Umbilical cord (tissue), 2 donors: ENCODE measurements at places on chromosomes 3 and 15.
A peak's percentile ranks its signal among the peaks of the same experiment; 100 is the strongest.

- peak; percentile 10 for DNase-seq
Measured at GRCh38 chr3:39101022-39101689, 6.3 kb downstream of the GORASP1 start.

DNA sequence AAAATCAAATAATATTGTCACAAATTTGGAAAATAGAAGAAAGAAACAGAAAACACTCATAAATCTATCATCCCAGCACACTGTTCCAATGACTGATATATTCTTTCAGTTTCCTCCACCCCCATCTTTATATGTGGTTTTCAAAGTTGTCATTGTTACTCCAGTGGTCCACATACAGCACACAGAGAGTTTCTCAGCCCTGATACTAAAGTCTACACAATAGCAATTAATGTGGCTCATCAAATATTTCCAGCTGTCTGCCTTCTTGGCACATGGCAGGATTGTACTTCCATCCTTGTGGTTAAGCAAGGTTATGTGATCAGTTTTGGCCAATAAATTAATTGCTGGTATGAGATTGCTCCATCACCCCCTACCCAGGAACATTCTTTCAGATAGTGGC lies 221.7 kb downstream of the PDCD6IP start:
- no peak for DNase-seq

DNA sequence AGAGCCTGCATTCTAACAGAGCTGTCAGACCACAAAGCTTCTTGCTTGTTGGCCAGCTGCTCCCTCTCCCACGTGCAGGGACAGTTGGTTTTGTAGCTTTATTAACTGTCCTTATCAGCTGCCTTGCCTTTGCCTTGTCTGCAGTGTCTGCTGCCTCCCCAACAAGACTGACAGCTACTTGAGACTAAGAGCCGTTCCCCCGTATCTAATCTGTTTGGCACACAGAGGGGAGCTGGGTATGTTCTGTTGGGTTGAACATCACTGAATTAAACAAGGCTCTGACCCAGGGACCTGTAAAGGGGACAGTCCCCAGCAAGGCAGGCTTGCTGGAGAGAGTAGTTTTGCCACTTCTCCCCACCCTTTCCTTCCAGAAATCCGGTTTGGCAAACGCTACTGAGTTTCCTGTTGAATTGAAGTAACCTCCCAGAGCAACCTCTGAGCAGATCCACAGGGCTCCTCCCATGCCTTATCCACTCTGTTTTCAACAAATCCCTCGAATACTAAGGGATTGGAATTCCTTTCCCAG lies 116.1 kb downstream of the ANP32A start:
- DNase-seq, result peak; percentile 98

- no peak for DNase-seq
Measured at GRCh38 chr3:125646581-125646980, 51.3 kb upstream of the OSBPL11 start.

- DNase-seq, result peak; percentile 60
Measured at GRCh38 chr3:53518495-53518981, 24.1 kb downstream of the CACNA1D start.

DNA sequence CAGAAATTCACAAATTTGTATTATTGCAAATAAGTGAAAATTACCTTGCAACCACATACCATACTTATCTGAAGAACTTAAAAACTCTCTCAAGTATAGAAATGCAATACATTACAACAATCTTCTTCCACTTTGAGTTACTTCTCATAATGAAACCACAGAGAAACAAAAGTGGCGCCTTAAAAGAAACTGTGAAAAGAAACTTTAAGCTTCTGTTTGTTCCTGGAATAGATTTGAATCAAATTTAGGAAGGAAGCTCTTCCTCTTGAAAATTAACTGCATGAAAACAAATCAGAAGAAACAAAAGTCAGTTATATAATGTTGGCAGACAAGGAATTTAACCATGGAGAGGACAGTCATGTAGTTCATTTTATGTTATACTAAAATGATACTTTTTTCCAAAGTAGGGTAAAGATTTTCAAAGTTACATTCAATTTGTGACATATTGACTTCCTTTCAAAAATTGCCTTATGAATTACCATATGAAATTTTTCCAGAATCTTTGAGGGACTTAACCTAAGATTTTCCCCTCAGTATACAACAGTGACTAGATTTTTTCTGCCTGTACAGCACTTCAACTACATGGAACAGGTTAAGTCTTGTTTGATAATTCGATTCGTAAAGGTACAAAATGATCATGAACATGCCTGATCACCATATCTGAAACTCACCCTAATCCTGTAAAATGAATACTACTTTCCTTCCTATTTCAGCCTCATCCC lies 57.6 kb upstream of the TNFSF10 start:
- no peak for DNase-seq
